ENCODE measurements at places on chromosomes 12 and 14. TPM values are rescaled to one million over a fixed set of nuclear protein-coding genes. Genes with fewer than 3 reads are reported as not detected.
A peak's percentile ranks its signal among the peaks of the same experiment; 100 is the strongest.

- DNase-seq = no peak
Observed at GRCh38 chr12:58171914-58172313, 230.5 kb downstream of the ATP23 start.

DNA sequence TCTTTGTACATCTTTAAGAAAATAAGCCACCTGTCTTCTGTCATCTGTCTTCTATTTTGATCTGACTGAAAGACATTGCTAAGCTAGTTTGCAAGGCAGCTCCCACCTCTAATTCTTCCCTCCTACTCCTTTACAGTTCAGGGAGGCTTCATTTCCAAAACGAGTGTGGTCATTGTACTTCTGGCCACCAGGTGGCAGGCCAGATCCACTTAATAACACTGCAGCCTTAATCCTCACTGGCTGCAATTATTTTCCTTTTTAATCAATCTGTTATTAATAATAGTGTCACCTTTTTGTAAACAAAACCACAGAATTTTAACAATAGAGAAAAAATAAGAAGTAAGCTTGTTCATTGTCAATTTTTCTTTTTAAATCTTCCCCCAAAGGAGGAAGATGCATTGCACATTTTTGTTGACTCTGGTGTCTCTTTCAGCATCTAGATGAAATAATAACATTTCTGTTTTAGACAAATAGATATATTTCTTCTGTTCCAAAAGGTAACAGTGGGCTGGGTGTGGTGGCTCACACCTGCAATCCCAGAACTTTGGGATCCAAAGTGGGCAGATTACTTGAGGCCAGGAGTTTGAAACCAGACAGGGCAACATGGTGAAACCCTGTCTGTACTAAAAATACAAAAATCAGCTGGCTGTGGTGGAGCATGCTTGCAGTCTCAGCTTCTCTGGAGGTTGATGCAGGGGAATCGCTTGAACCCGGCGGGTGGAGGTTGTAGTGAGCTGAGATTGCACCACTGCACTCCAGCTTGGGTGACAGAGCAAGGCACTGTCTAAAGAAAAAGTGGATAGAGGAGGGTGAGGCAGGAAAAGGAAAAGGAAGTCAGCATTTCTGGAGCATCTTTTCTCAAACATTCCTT is 23.3 kb downstream of the GABARAPL1 start:
- DNase-seq = no peak

CYP27B1 gene
- 2.6 TPM for total RNA-seq

- DNase-seq = no peak
Observed at GRCh38 chr12:69254046-69254445, 14.7 kb downstream of the CPSF6 start.

GRCh38 chr12:15848606-15849005 is 33.6 kb upstream of the STRAP start:
- no peak for DNase-seq

PTGDR gene
- total RNA-seq = 0.23 TPM

- DNase-seq = no peak
Observed at GRCh38 chr12:104623883-104624282, 167.1 kb downstream of the CHST11 start.

DNA sequence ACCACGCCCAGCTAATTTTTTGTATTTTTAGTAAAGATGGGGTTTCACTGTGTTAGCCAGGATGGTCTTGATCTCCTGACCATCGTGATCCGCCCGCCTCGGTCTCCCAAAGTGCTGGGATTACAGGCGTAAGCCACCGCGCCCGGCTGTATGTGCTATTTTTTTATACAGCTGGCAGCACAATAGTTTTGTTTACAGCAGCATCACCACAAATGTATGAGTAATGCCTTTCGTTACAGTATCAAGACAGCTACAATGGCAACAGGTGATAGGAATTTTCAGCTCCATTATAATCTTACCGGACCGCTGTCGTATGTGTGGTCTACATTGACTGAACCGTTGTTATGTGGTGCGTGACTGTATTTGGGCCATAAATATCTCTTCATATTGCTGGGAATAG is 11.6 kb upstream of the MDM2 start:
- DNase-seq = no peak

- no peak for DNase-seq
Observed at GRCh38 chr12:47903927-47904712, 674 bp downstream of the VDR start.

DNA sequence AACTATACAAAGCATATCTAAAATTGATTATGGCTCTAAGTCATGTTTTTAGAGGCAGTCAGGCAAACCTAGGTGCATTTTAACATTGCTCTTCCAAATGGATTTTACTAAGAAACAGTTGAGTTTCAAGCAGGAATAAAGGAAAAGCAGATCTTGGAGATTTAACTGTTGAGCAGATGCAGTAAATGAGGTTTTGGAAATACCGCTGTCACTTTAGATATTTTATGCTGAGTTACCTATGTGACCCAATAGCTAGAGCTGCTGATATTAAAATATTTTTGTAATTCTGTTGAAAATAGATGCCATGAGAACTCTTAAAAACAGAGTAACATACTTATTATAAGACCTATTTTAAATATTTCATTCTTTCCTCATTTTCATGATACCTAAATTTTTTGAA is 181.4 kb downstream of the SYT1 start:
- no peak for DNase-seq

DNA sequence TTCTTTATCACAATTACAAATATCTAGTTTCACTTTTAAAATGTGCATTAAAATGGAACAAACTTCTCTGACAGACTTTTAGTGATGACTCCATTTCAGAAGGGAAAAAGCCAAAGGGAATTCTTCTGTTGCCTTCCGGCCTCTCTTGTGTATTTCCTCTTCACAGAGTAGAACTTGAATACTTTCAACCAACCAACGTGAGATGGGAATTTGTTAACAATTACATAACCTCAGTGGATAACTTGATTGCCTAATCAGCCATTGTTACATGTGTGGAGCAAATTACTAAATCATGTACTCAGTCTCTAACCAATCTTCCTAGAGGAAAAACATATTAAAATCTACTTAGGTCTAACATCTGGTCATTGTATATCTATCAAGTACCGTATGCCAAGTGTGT is 291.1 kb downstream of the SYT1 start:
- DNase-seq = no peak

- no peak for DNase-seq
Observed at GRCh38 chr12:6697584-6698351, 2.8 kb downstream of the PIANP start.

MAP4K5 gene
- 111 TPM for total RNA-seq

MORN3 gene
- 4.5 TPM for total RNA-seq

DNA sequence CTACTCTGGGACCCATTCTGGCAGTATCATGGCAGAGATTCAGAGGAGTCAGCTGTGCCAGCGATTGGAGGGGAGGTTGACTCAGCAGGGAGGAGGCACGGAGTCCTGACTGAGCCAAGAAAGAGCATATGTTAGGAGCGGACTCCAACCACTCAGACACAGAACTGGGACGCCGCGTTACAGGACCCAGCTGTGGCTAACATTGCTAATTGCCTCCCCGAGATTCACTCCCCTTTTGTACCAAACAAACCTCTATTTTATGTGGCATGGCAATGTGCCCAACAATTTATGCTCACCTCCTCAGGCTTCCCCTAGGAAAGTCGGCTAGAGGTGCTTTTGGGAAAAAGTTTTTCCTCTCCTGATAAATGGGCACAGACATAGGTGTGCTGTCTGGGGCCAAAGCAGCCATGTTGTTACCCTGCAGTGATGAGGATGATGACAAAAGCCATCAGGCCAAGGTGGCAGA is 15.2 kb upstream of the CLIP1 start:
- peak; percentile 82 for DNase-seq

DNA sequence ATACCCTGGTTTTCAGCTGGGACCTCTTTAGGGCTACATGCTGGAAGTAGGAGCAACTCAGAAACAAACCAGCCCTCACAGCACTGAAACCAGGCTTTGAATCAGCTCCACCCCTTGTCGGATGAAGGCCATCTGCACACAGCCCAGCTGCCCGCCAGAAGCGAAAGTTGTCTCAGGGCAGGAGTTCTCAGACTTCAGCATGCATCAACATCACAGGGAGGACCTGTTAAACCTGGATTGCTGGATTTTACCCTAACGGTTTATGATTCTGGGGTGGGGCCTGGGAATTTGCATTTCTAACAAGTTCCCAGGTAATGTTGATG is 10.9 kb downstream of the SYNDIG1L start:
- DNase-seq = no peak

STXBP6 gene
- total RNA-seq = 51.8 TPM

GRCh38 chr14:68463705-68464374 is 329.0 kb downstream of the ZFP36L1 start:
- no peak for DNase-seq

GLT8D2 gene
- 4.5 TPM for total RNA-seq

- DNase-seq = no peak
Observed at GRCh38 chr12:49903700-49904423, at the start of gene FAIM2. Gene FAIM2, minus strand, starts transcription at chr12:49903900. Its CDS starts 108 bp downstream, at chr12:49903792.

GRCh38 chr12:89346741-89347324 is 5.5 kb downstream of the DUSP6 start:
- no peak for DNase-seq

- DNase-seq = no peak
Observed at GRCh38 chr12:127126260-127126628, 1140.7 kb upstream of the TMEM132C start.

SMARCC2 gene
- total RNA-seq = 137 TPM

GRCh38 chr12:110180591-110181005 is 56.4 kb downstream of the IFT81 start:
- no peak for DNase-seq
